Fibroblast of the aortic adventitia (primary cell): ENCODE measurements at places on chromosomes 2 and 18. TPM values are rescaled to one million over a fixed set of nuclear protein-coding genes. Genes with fewer than 3 reads are reported as not detected.

CNGA3 gene
- total RNA-seq, result 0.18 TPM in 1 of 2 replicates, not detected in the other

MAPK4 gene
- under 0.01 TPM in 1 of 2 replicates, not detected in the other for total RNA-seq

REG3A gene
- not detected in 2 replicates for total RNA-seq

EN1 gene
- 0.63 and 0.90 TPM in 2 replicates for total RNA-seq

CPO gene
- 0.18 TPM in 1 of 2 replicates, not detected in the other for total RNA-seq

KIDINS220 gene
- 89.7 and 118 TPM in 2 replicates for total RNA-seq

ELOA2 gene
- not detected in 2 replicates for total RNA-seq

EHBP1 gene
- total RNA-seq, result 119 and 190 TPM in 2 replicates

UGT1A7 gene
- total RNA-seq, result not detected in 2 replicates

TRABD2A gene
- total RNA-seq, result 0.33 and 1.6 TPM in 2 replicates

MFSD6 gene
- total RNA-seq, result 2.2 and 8.0 TPM in 2 replicates

AKAIN1 gene
- not detected in 2 replicates for total RNA-seq
